Thymus (tissue), 14 donors: ENCODE measurements at places on chromosomes 1 and 21. TPM values are rescaled to one million over a fixed set of nuclear protein-coding genes. Genes with fewer than 3 reads are reported as not detected.

DNA sequence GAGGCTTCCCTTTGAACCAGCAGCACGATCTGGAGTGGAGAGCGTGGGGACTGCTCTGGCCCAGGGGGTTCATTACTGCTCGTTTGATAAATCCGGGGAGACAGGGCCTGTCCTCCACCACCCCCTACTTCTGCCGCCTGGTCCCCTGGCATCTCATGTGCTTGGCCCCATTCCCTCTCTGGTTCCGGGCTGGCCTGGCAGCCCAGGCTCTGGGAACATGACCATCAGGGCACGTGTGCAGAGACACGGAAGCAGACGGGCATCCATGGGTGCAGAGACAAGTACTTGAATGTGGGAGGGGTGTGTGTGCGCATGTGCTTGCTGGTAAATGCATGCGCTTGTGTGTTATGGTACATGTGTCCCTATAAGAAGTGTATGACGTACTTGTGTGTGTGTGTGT is 75.5 kb downstream of the KIRREL1 start:
- DNase-seq, result no peak

- no peak for DNase-seq
These were observed 20.4 kb upstream of the SRSF4 start for GRCh38 chr1:29202053-29202452.

The YARS1 gene
- total RNA-seq, result 64.2 TPM

DNA sequence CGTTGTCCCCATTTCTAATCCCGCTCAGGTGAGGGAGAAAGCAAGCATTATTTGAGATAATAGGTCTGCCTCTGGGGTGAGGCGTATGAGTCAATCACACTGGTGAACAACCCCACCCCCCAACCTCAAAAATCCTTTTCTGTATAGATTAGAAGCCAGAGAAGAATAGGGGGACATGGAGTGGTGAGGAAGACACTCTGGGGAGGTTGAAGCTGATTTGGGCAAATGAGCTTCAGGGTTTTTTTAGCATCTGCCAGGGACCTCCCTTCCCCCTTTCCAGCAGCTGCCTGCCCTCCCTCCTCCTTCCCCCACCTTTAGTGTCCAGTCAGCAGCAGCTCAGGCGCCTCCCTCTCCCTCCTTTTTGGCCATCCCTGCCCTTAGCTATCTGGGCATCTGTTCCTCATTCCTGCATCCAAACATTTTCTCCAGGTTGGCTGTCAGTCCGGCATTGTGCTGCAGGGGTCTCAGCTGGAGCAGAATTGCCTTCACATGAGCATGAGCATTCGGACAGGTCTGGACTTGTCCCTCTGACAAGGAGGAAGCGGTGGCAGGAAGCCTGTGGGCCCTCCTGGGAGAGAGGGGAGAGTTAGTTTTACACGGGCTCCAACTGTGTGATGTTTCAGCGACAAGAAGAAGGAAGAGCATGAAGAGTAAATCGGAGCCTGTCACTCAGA is 30.8 kb upstream of the PTGFRN start:
- DNase-seq, result no peak

DNA sequence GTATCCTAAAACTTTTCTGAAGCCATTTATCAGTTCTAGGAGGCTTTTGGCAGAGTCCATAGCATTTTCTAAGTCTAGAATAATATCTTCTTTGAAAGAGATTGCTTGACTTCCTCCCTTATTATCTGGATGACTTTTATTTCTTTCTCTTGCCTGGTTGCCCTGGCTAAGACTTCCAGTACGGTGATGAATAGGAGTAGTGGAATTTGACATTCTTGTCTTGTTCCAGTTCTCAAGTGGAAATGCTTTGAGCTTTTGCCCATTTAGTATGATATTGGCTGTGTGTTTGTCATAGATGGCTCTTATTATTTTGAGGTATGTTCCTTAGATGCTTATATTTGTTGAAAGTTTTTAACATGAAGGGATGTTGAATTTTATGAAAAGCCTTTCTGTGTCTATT is 1647.9 kb downstream of the PLA2G4A start:
- DNase-seq, result no peak

DNA sequence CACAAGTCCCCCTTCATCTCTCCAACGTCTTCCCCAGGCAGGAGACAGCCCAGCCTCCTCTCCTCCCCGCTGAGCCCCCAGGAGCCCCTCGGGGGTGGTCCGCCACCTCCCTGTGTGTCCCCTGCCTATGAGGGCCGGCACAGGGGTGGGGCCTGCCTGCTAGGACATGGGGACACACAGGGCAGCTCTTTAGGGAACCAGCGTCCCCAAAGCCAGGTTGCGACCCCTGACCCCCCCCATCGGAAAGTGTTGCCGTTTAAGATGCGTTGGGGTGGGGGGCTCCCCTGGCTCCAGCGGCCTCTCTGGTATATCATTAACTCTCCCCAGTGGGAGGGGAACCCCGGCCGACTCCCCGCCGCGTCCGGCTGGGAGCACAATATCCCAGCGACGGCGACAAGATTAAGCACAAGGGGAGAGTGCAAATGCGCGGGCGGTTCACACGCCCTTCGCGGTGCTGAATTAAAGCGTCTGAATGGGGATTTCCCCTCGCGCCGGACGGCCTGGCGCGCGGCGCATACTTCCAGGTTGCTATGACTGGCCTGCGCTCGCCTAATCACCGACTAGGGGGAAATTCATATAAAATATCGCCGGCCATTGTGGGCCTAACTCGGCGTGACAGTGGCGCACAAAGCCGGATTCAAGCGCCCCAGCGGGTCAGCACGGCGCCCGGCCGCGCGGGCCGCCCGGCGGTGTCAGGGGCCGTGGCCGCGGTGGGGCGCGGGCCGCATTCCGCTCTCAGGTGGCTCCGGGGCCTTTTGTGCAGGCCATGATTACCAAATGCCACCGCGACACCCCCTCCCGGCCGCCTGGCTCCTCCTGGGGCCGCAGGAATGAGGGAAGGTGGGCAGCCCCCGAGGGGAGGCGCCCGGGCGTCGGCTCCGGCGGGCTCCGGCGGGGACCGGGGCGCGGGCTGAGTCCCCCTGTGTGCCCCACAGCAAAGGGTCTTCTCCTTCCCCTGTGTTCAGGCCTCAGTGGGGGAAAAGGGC is 30.9 kb downstream of the WNT3A start:
- no peak for DNase-seq

- DNase-seq, result no peak
These were observed 9.7 kb upstream of the DHX9 start for GRCh38 chr1:182829285-182829932.

DNA sequence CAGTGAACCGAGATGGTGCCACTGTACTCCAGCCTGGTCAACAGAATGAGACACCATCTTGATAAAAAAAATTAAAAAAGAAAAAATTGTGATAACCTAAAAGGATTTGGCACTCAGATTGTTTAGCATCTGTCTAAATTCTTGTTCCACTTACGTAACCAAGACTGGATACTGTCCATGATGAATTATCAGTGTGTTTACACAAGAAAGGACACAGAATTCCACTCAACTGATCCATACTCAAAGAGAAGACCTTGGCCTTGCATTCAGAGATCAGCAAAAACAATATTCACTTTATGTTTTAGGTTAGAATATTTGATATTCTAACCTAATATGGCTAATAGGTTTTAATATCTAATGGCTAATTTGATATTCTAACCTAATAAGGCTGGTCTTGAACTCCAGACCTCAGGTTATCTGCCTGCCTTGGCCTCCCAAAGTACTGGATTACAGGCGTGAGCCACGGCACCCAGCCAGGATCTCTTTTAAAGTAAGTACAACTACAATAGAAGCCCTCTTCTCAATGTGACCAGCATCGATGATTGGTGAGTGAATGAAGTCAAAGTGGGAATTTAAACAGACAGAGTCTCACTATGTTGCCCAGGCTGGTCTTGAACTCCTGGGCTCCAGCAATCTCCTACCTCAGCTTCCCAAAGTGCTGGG is 43.1 kb upstream of the COX20 start:
- no peak for DNase-seq

The NCDN gene
- 4.4 TPM for total RNA-seq
